ENCODE measurements at places on chromosomes 2 and 18. TPM values are rescaled to one million over a fixed set of nuclear protein-coding genes. Genes with fewer than 3 reads are reported as not detected.

- DNase-seq: peak; percentile 63
Observed at GRCh38 chr18:61616111-61616610, 276.6 kb downstream of the RNF152 start.

- DNase-seq: peak; percentile 27
Observed at GRCh38 chr18:11902522-11903292, 5.4 kb downstream of the MPPE1 start.

DNA sequence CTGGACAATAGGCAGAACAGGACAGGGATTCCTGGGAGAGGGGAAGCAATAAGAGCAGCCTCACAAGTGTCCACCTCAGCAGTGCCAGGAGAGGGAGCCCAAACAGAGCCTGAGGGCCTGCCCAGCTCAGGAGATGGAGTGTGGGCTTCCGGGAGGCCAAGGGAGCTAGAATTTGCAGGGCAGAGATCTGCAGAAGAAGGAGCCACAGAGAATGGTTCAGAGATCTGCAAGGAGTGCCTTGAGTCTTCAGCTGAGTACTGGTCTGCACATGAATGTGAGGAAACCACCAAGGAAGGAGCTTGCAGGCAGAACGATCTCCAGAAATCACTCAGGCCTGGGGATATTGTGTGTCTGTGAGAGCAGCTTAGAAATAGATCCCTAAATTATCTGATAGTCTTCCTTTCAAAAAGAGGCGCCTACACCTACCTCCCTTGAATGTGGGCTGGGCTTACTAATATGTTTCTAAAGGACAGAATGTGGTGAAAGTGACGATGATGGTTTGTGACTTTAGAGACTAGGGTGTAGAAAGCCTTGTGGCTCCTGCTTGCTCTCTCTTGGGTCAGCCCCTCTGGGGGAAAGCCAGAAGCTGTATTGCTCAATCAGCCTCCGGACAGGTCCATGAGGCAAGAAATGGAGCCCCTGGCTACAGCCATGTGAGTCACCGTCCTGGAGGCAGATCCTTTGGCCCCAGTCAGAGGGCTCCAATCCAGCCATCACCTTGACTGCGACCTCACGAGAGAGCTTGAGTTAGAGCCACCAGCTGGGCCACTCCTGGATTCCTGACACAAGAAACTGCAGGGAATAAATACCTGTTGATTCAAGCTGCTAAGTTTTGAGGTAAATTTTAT is 7.6 kb upstream of the LPIN1 start:
- peak; percentile 63 for DNase-seq

- no peak for DNase-seq
Observed at GRCh38 chr2:230684270-230685168, 28.1 kb upstream of the CAB39 start.

- no peak for DNase-seq
Observed at GRCh38 chr2:62724106-62724505, 18.6 kb downstream of the EHBP1 start.

DNA sequence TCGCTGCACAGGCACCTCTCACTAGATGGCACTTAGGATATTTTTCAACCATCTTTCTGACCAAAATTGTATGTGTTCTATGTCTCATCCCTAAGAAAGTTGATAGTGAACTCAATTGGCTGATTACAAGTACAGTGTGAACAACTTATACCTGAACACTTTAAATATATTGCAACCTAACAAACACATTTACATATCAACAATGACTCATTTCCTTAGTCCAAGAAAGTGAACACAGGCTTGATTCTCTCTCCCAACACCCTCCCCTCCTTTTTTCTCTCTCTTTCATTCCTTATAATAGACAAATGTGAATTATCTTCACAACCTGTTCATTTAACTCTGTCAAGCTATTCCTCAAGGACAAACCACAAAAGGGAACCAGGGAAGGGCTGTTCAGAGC is 192.0 kb downstream of the SLC8A1 start:
- DNase-seq: no peak

- DNase-seq: no peak
Observed at GRCh38 chr2:96336104-96336775, 674 bp downstream of the NCAPH start.

DNA sequence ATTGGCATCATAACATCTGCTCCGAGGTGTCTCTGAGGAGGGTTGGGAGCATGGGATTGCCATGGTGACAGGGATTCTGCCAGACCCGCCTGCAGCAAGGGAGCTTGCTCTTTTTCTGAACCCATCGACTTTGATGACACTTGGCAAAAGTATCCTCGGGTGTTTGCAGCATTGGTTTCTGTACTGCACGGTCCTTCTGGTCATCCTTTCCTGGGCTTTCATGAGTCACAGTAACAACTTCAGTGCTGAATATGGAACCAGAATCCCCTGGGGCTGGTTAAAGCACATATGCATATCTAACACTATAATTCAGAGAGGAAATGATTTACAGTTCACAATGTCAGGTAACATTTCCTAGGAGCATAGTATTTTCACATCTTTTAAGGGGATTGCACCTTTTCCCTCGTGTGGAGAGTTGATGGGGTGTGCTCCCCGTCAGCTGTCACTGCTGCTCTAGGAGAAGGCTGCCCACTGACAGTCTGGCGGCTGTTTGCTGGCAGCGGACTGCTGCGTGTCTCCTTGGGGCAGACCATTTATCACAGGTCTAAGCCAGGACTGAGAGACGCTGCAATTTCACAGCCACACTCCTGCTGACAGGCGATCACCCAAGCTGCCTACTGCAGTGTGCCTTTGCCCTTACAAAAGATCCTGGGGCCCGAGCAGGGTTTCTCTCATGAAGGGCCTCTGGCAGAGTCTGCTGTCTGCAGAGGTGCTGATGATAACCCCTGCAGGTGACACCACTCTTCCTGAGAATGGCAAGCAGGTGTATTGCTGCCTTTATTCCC is 425.3 kb downstream of the THSD7B start:
- DNase-seq: no peak

DNA sequence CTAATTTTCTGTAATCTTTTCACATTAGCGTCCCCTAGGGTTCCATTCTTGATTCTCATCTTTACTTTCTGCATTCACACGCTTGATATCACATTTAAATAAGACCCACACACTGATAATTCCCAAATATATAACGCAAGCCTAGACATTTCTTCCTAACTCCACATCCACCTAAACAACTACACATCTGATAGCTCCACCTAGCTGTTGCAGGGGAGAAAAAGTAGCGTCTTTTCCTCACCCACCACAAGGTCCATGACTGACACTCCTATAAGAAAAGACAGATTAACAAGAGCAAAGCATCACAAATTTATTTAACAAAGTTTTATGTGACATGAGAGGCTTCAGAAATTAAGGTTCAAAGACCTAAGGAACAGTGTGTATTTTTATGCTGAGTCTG is 862.2 kb upstream of the DDX18 start:
- DNase-seq: peak; percentile 49

DNA sequence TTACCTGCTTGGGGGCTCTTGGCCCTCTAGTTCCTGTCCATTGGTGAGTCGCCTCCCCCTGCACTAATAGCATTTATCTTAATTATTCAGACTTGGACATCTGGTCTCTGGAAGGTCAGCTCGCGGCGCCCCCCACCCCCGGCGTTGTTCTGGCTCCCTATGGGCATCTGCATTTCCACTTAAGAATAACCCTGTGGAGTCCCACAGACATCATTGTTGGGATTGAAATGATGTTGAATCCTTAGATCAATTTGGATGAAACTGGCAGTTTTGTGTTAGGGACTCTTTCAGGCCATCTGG is 313.8 kb upstream of the HS6ST1 start:
- no peak for DNase-seq

DNA sequence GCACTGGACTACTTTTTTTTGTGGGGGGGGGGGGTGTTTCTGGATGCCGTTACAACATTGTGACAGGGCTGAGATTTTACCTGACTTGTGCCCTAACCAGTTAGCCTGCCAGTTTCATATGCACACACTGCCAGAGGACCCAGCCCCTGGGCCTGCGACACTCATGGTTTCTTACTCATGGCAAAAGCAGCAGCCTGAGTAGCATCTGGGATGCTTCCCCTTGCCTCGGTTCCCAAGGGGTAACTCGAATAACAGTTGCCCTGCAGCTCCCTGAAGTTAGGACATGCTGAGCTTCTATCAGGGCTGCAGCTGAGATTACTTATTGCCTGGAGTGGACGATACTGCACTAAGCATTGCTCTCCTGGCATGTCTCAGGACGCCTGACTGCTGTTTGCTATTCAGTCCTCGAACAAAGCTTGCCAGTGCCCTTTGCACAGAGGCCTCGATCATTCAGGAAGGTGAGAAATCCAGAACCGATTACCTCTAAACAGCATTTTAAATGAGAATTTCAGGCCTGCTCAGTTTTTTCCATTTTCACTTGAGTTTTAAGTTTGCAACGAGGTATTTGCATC is 47.9 kb downstream of the TRPM8 start:
- DNase-seq: no peak

DNA sequence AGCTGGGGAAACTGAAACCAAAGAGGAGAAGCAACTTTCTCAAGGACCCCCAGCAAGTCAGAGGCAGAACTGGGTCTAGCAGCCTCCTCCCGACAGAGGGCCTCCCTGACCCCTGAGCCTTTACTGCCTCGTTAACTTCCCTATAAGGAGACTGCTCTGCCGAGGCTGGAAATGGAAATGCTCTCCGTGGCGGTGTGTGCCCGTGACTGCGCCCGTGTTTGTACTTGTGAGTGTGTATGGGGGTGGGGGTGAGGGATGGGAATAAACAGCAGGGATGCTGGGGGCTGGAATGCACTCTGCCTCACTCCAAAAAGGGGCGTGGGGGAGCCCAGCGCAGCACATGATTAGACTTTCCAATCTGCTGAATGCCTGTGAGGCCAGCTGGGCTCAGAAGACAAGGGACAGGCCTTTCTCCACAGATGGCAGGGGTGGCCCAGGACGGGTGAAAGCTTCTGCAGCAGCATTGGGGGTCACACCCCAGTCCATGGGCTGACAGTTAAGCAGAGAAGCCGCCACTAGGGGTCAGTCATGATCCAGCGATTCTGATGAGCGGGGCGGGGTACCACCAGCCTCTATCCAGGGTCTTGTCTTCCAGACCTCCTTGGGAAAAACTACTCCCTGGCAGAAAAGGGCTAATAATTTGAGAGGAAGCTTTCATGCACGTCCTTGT is 26.8 kb downstream of the MPHOSPH10 start:
- DNase-seq: peak; percentile 92

GRCh38 chr2:19709553-19709952 is 192.2 kb downstream of the TTC32 start:
- DNase-seq: no peak

GRCh38 chr2:234587341-234588053 is 90.6 kb upstream of the ARL4C start:
- DNase-seq: no peak

DNA sequence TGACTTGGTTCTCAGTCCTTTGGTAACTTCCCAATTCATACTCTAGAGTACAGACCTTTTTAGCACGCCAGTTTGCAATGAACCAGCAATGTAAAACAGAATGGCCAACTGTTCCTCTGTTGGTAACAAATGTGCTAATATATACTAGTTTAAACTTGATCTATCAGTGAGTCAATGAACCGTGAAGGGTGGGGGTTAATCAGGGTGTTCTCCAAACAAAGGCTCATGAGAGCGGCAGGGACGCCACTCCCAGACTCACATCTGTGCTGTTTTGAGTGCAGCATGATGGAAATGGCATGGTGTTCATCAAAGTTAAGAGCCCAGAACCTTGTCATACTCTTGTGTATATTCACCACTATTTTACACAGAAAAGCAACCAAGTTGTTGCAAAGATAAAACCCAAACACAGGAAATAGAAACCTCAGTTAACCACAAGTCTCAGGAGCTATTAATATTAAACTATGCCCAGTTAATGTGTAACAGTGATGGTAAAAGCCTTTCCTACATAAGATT is 70.3 kb downstream of the CERKL start:
- DNase-seq: peak; percentile 8

DNA sequence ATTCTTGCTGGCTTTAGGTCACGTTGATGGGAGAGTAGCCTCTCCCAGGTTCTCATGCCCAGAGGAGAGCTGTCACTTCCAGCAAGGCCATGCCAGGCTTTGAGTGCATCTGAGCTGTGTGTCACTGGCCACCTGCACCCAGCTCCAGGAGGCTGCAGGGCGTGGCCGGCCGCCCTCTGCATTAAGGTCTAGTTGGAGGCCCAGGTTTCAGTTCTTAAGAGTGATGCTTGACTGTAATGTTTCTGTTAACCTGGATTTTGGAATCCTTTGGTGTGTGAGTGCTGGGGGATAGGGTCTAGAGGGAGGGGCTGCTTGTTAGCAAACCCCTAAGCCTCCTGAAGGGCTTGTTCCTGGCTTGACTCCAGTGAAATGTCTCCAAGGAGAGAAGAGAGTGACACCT is 140.1 kb downstream of the ACOXL start:
- DNase-seq: no peak

- no peak for DNase-seq
Observed at GRCh38 chr18:2895391-2895790, 48.6 kb downstream of the EMILIN2 start.

DNA sequence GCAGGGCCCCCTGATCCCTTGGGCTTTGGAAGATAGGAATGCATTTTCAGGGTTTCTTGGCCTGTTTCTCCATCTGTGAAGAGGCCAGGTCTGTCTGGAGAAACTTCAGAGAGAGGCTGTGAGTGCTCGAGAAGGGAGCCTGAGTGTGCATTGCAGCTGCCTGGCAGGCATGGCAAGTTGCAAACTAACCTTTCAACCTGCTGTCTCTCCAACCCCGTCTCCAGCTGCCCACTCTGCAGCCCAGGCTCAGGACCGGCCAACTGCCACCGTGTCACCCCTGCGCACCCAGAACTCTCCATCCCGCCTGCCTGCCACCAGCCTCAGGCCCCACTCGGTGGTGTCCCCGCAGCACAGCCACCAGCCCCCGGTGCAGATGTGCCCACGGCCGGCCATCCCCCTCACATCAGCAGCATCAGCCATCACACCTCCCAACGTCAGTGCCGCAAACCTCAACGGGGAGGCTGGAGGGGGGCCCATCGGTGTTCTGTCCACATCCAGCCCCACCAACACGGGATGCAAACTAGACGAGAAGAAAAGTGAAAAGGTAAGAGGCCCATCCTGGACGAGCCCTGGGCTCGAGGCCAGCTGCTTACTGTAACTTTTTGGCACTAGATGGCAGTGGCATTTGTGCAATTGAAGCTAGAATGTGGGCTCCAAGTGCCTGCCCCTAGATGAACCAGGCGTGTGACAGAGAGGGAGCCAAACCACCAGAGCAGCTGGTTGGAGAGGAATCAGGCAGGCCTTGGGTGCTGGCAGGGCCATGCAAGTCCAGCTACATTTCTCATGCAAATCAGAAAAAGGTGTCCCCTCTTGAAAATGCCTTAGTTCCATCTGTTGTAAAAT is 164.6 kb downstream of the SEPTIN10 start:
- no peak for DNase-seq

GRCh38 chr2:11651856-11652548 is 18.0 kb downstream of the NTSR2 start:
- no peak for DNase-seq

DNA sequence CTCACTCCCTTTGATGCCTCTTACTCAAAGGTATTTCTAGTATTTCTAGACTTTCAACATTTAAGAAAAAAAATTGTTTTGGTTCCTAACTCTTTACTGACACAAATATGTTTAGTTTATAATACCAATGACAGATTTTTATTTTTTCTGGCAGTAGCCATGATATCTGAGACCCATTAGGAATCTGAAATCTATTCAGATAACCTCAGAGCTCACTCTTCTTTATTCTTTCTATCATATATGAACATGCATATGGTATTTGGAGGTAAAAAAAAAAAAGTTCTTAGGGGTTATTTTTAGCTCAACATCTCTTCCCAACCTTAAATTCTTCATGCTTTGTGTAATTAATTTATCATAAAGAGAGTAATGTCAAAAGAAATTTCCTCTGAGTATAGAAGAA is 465.5 kb downstream of the CDH2 start:
- DNase-seq: no peak

MDH1 gene
- 294 TPM for total RNA-seq

TMEM247 gene
- not detected for total RNA-seq

CD28 gene
- not detected for total RNA-seq

LIMS2 gene
- 1.3 TPM for total RNA-seq

AQP12A gene
- not detected for total RNA-seq

RIT2 gene
- total RNA-seq: 1.9 TPM

MBD1 gene
- 43.5 TPM for total RNA-seq

Data from GM23338 (cell line).